ENCODE measurements at places on chromosomes 13 and 19.
A peak's percentile ranks its signal among the peaks of the same experiment; 100 is the strongest.

GRCh38 chr13:90535421-90535820 is 812.1 kb upstream of the MIR17HG start:
- no peak for DNase-seq

DNA sequence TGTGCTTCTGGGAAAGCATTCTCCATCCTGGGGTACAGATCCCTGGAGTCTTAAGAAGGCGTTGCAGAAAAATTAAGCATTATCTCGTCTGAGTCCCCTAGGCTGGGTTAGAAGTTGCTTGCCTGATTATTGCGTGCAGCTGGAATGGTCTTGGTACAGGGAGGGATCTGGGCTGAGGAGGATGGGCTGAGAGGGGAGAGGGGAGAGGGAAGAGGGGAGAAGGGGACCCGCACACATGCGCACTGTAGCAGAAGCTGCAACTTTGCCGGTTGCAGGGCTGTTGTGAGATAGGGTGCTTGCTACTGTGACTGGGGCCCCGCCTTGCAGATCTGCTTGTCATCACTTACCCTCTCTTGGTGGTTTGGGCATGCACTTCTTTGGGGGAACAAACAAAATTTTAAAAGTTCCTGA is 316.8 kb downstream of the DLEU7 start:
- DNase-seq, result no peak

- DNase-seq, result no peak
These were observed 4.8 kb upstream of the SMG9 start for GRCh38 chr19:43759515-43759914.

DNA sequence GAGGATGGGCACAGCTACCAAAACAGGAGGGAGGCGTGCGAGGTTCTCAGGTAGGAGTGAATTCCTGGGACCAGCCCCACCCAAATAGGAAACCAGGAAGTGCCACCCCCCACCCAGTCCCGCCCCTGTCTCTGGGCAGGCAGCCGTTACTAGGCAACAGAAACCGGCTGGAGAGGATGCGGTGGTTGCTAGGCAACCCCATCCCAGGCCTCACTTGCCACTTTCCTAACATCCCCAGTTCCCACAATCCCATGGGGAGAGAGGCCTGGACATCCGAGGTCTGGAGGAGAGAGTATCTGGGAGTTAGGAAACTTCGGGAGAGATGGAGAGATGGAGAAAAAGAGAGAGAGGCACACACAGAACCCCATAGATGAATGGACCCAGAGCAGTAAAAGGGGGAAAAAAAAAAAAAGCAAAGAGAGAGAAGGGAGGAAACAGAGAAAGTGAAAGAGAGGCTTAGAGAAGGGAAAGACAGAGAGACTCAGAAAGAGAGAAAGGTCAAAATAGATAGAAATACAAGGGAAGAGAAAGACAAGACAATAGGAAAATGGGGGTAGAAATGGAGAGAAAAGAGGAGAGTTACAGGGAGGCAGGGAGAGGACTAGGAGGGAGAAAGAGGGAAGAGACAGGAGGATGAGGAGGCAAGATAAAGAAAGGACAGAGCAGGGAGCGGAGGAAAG is 3.8 kb downstream of the GRIK5 start:
- no peak for DNase-seq

GRCh38 chr13:48009284-48009683 is 8.2 kb upstream of the SUCLA2 start:
- no peak for DNase-seq

DNA sequence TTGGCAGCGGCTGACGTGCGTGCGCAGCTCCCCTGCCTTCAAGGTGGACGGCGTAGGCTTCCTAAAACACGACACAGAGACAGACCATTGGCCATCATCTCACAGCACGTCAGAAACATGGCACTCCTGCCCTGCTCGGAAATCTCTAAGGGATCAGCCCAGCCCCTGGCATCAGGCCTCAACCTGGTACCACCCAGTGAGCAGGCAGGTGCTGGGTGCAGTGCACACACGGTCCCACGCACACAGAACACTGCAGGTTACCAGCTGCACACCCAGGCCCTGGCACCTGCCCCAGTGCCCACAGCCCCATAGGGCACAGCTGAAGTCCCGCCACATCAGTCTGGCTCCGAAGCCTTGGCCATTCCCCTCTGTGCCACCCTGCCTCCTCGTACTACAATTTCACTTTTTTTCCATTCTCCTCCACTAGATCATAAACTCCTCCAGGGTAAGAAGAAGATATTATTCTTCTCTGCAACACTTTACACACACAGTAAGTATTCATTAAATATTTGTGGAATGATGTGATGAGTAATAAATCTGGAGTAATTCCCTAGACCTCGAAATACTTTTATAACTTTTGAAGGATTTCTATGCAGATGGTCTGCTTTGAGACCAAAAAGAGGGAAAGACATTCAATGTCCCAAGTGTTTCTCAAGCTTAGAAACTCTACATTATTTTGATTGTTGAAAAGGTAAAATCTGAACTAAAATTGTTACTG is 156.4 kb downstream of the COL4A1 start:
- DNase-seq, result no peak

DNA sequence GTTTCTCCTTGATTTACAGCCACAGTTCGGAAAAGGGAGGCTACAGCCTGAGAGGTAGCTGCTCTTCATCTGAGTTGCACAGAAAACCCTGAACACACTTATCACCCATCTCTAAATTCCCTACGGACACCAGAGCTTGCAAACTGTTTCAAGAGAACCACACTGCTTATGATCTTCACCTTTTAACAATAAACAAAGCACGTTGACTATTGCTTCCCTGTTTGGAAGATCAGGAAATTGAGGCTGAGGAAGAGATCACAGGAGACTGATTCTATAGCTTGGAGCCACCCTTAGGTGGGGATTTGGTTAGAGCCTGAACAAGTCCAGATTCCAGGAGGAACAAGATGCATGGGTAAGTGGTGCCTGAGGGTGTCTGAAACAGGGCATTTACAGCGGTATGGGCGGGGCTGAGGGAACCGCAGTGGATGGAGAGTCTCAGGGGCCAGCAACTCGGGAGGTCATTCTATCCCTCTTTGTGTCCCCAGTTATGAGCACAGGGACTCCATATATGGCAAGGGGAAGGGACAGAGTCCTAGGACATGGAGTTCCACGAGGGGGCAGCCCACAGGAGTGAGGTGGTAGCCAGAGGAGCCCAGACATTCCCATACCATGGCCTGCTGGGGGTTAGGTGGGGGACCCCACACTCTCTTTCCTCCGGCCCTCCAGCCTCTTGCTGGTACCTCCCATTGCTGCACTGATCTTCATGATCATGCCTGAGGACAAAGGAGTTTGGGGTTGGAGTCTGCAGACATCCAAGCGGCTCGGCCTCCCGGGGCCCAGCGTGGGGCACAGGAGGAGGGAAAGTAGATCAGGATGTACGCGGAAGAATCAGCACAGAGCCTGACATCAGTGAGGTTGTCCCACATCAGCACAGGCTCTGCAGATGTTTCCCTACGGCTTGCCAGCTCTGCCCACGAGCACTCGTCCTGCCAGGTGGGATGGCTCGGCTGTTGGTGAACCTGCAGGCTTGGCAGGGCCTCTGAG is 162.3 kb upstream of the ZNF536 start:
- no peak for DNase-seq

GRCh38 chr13:41388143-41388881 is 69.0 kb upstream of the RGCC start:
- no peak for DNase-seq

- DNase-seq, result no peak
These were observed 30.6 kb downstream of the RAP2A start for GRCh38 chr13:97464561-97464960.

GRCh38 chr19:5479958-5480357 is 24.7 kb downstream of the ZNRF4 start:
- no peak for DNase-seq

DNA sequence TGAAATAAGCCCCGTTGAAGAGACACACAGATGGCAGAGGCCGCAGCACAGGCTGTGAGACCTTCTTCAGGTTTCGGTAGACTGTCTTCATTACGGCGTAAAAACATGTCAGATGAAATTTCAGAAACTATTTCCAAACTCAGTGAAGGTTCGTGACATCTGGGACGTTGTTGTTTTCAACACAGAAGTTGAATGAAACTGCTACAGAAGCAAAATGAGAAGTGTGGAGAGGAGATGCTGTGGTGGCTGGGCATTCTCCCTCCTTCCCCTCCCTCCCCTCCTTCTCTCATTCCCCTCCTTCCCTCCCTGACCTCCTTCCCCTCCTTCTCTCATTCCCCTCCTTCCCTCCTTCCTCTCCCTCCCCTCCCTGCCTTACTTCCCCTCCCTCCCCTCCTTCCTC is 113.6 kb downstream of the ATP11A start:
- DNase-seq, result no peak

DNA sequence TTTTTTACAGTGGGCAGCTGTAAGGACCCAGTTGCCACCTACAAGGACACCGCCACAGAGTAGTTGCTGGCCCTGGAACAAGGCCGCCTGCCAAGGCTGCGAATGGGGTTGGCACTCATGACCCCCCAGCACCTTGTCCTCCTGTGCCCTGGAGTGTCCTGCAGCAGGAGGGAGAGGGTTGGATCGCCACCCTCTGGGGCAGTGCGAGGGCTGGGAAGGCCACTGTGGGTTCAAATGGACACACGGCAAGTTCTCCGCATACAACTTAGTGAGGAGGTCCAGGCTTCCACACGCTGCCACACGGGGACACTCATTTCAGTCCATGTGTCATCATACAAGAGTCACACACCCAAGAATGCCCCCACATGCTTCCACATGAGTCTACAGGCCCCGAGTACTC is 978 bp downstream of the KLK8 start:
- DNase-seq, result no peak

DNA sequence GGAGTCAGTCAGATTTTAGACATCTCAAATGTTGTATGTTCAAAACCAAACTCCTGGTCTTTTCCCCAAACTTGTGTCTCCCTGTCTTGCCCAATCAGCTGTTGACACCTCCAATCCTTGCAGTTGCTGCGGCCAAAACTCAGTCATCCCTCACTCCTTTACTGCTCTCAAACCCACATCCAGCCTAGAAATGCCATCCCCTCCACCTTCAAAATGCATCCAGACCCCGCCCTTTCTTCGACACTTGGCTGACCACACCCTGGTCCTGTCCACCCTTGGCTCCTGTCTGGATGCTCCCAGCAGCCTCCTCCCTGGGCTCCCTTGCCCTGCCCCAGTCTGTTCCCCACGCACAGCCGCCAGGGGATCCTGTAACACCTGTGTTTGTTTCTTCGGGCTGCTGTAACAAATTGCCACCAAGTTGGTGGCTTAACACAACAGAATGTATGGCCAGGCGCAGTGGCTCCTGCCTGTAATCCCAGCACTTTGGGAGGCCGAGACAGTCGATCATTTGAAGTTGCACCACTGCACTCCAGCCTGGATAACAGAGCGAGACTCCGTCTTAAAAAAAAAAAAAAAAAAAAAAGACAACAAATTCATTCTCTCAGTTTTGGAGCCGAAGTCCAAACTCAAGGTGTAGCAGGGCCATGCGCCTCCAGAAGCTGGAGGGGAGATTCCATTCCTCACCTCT is 11.7 kb downstream of the PLD3 start:
- no peak for DNase-seq

- no peak for DNase-seq
These were observed 13.2 kb downstream of the LNX2 start for GRCh38 chr13:27607125-27607524.

DNA sequence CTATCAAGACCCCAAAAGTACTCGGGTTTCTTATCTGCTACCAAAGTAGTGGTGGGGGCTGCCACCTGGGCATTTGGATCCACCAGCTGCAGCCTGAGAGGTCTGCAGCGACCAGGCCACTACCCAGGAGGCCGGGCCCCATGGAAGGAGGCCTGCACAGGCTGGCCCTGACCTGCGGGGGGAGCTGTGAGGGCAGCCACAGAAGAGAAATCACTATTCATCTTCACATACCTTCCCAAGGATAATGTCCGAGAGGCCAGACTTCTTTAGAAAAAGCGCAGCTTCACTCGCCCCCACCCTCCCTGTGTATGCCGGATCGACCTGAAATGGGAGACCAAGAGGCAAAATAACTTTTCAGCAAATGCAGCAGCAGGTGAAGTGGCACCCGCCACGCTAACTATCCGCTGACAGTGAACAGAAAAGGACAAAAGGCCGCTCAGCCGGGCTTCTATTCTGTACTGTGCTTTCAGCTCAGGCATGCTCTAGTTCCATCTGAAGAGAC is 30.1 kb downstream of the EPS15L1 start:
- DNase-seq, result no peak

GRCh38 chr13:99124794-99125316 is 75.8 kb upstream of the UBAC2 start:
- no peak for DNase-seq

DNA sequence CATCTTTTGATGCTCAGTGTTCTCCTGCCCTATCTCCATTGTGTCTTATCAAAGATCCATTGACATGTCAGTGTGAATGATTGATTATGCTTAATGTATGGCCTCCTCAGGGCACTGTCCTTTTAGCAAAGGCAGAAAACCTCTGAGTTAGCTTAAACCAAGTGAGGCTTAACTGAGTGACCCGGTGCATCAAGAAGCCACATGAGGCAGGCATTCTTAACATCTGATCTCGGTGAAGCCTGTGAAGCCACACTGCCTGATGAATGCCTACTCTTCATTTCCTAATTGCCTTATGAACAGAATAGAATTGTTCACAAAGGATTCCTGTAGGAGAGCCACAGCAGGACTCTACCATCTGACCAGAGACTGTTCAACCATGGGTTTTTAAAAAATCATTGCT is 168.1 kb upstream of the SOX21 start:
- no peak for DNase-seq

GRCh38 chr19:22545751-22546150 is 88.4 kb upstream of the ZNF492 start:
- DNase-seq, result no peak

DNA sequence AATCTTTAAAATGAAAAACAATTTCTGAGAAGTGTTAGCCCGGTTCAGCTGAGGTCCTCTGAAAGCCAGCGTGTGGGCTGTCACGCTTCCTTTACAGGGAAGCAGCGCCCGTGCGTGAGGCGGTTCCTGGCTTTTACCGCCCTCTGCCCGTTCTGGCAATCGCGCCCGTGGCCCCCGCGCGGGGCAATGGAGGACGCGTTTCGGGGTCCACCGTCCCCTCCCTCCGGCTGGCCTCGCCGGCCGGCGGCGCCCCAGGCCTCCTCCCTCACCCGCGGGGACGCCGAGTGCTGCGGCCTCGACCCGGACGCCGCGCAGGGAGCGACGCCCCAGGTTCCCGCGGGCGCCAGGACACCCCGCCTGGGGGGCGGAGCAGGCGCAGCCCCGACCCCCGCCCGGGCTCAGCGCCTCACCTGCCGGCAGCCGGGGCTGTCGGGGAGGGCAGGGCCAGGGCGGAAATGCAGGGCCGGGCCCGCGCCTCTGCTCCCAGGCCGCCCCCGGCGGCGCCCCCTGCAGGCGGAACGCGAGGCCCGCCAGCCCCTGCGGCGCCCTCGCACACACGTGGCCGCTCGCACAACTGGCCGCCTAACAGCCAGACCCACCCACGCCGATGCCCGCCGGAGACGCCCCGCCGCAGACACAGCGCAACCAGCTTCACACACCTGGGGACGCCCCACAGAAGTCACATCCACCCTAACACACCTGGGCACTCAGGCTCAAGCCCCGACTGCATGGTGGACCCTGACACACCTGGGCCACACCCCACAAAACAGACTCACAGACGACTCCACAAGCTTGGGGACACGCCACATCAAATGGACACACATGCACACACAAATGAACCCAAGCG is at the start of gene GGACT:
TSS of gene GGACT (minus strand) at position 459 of the 847 bp plus-strand sequence. CDS start 56,198 bp downstream, outside the sequence.
- DNase-seq, result peak; percentile 67
